Mammary epithelial cell (primary cell): ENCODE measurements at places on chromosomes 5 and 9. TPM values are rescaled to one million over a fixed set of nuclear protein-coding genes. Genes with fewer than 3 reads are reported as not detected.

DNA sequence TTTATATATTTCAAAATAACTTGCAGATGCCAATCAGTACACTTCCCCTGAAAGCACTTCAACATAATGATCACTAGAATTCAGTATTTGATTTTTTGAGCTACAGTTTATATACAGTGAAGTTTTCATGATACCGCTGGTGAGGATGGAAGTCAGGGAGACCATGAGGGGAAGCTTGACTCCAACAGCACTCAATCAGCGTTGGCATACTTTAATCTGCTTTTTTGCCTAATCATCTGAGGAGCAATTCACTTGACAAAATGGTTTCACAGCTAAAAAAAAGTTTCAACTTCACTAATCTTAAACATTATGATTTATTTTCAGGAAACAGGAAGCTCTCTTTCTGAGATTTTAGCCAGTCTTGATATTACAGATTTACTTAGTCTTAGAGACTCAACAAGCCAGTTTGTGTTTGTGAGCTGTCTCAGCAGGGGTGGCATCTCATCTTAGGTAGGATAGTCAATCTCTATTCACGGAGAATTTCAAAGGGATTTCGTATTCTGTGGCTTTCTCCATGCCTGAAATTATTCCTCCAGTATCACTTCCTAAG is 111.4 kb upstream of the ARRDC3 start:
- no peak for DNase-seq

DNA sequence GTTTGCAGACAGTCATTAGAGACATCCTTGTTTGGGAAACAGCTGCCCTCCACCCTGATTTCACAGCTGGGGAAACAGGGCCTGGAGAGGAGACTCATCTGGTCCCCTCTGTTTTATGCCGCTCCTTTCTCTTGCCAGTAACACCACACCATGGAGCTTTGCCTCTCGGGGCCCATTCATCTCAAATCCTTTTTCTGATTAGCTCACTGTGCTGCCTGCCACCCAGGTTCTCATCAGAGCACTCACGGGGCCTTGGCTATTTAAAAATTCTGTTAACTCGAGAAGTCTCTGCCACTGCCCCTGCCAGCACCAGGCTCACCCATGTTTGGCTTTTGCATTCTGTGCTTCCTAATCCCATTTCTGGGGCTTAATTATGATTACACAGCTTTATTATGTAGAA is 36.8 kb upstream of the C5orf58 start:
- no peak for DNase-seq

DNA sequence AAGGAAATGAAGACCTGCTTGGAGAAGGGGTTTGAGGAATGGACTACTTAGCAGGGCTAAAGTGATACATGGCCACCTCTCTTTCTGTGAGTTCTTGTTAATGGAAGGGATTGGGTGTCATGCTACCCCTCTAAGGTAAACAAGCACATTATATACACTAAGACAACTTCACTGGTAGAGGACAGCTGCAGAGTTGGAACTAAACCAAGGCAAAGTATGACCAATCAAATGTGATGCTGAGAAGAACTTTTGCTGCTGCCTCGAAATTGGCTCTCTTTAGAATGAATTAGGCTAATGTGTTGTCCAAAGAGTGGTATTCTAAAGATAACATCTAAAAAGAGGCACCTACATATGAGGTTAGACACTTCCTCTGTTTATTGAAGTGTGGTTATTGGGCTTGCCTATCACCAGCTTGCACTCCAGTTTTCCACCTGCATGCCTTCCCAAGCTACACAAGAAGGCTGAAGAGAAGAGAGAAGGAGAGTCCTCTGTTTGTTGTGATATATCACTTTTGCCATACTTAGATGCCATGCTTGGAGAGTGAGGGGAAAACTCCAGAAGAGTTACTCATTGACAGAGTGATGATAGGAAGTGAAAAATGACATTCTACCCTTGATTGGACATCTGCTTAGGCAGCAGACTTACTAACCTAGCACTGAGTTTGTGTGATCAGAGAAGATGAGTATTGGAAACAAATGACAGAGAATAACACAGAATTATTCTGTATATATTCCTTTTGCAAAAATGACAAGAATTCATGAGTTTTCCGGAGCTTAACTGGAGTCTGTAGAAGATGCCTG is 536.1 kb downstream of the ZNF608 start:
- no peak for DNase-seq

The GAS1 gene
- total RNA-seq = 15.7 TPM

- DNase-seq = no peak
These were observed 62.0 kb downstream of the PSMB7 start for GRCh38 chr9:124353166-124353768.

DNA sequence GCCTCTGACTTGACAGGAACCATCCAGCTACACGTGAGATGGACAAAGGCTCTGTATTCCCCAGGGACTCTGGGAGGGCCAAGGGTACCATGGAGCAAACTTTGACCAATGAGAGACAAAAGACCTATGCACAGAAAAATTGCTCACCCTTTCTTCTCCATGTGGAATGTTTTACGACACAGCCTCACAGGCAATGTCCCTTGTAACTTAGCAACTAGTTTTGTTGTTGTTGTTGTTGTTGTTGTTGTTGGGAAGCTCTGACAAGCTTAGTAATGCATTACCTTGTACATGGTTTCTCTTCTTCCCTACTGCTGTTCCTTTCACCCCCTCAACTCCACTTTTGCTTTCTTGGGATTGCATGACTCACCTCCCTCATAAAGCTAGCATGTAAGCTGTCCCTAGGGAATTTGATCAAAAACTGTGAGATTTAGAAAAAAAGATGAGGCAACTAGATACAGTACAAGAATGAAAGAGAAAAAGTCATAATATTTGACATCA is 550.9 kb downstream of the RAB3C start:
- peak; percentile 37 for DNase-seq

GRCh38 chr5:149658299-149658698 is 71.8 kb upstream of the PPARGC1B start:
- no peak for DNase-seq

DNA sequence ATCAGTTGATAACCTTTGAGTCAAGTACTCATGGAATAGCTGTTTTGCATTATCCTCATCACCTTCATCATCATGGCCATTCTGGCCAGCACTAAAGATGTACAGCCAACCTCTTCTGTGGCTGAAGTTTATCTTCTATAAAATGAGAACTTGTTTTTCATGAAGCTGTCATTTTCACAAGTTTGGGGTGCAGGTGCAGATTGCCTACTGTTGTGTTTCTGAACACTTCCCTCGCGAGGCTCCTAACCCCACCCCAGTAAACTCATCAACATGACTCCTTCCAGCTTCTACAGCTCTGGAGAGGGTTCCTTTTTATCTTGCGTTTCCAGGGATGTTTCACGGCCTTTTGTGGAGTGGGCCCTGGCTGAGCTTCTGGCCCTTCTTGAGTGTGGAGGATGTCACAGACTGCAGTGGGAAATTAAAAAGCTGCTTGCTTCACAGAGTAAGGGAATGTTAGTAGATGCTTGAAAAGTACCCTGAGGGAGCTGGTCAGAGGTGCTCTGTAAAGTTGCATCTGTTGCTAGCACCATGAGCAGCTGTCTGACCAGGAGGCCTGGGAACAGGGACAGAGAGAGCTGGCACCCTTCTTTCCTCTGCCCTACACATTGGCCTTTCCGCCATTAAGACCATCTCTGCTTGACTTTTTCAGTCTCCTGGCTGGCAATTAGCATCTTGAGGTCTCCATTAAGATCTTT is 24.9 kb downstream of the SYK start:
- DNase-seq = no peak

GRCh38 chr9:32877103-32877502 is 93.8 kb downstream of the TMEM215 start:
- DNase-seq = peak; percentile 74

DNA sequence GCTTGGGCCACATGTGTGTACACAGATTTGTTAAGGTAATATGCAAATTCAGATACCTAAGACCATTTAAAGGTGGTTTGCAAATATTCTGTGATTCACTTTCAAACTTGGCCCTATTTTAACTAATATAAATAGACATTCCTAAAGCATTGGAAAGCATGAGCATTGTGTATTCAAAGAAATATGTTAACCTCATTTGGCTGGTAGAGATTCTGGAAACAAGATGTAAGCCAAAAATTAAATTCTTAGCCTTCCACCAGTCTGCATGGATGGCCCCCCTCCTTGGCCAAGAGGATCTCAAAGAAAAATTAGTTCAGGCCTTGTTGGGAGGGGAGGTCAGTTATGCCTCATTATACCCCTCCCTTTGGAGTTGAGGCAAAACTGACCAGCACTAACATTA is 38.7 kb upstream of the C6 start:
- no peak for DNase-seq

- DNase-seq = peak; percentile 39
These were observed 540.2 kb downstream of the CETN3 start for GRCh38 chr5:89869346-89869745.

GRCh38 chr5:132322266-132322665 is 28.1 kb downstream of the SLC22A4 start:
- DNase-seq = no peak

The LHX3 gene
- not detected in 2 replicates for total RNA-seq

GRCh38 chr5:26945901-26946300 is 92.5 kb downstream of the CDH9 start:
- DNase-seq = no peak

The F12 gene
- total RNA-seq = 4.0 and 4.3 TPM in 2 replicates

GRCh38 chr5:169300468-169301385 is at the start of gene SLIT3:
SLIT3 (minus strand) TSS chr5:169301139; CDS start chr5:169300709, 430 bp downstream.
- peak; percentile 86 for DNase-seq

The FOXI1 gene
- not detected in 2 replicates for total RNA-seq

- DNase-seq = no peak
These were observed 114.3 kb upstream of the PUM3 start for GRCh38 chr9:2958219-2958618.

The CTXN3 gene
- not detected in 2 replicates for total RNA-seq

The ADCY2 gene
- not detected for total RNA-seq

DNA sequence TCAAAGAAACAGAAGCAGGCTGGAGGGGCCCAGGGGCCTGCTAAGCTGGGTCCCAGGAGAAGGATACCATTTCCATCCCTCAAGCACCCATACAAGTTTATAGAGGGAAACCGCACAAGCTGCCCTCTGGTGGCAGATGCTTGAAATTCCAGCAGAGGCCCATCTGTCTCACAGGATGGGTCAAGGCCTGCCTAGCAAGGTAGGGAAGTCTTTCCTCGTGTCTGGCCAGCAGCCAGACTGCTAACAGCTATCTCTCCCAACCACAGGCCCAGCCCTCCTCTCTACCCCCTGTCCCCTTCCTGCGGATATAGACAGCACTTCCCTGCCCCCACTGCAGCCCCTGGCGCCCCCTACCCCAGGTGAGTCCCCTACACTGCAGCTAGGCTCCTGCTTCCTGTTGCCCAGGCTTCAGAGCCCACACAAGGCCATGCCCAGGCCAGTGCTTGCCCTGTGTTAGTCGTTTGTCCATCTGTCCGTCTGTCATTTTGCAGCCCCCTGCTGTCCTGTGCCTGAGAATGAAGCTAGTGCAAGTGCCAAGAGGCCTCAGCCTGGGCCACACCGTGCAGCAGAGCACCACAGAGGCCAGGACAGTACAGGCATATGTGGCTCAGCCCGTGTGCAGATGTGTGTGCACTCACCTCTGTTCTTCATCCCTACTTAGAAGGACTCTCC is 26.2 kb downstream of the TCF7 start:
- peak; percentile 86 for DNase-seq

- DNase-seq = no peak
These were observed 234.6 kb downstream of the CACNA1B start for GRCh38 chr9:138112090-138112748.

The AGXT2 gene
- total RNA-seq = not detected in 2 replicates

The LIFR gene
- 4.4 and 7.8 TPM in 2 replicates for total RNA-seq

The DBH gene
- not detected in 2 replicates for total RNA-seq

The BSPRY gene
- total RNA-seq = 0.17 TPM

The ANKRD20A1 gene
- 0.83 TPM for total RNA-seq

GRCh38 chr9:70679845-70680244 is 265.4 kb upstream of the KLF9 start:
- DNase-seq = peak; percentile 10

The IL33 gene
- total RNA-seq = 0.86 and 0.94 TPM in 2 replicates

The CDX1 gene
- total RNA-seq = not detected in 2 replicates

DNA sequence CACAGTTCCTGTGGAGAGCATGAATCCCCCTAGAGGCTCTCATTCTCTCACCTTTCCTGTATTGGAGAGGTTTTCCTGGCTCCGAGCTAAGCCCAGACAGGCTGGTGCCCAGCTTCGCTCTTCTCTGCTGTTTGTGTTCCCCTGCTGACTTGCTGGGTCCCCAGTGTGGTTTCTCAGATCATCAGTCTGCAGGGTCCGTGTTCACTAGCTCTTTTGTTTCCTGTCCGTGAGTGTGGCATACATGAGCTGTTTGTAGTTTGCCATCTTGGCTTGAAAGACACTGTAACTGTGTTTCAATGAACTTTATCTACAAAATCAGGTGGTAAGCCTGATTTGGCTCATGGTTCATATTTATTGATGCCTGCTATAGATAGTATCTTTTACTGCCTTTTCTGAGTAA is 23.8 kb downstream of the LOX start:
- DNase-seq = no peak

- peak; percentile 97 for DNase-seq
These were observed 369.0 kb downstream of the ARHGEF28 start for GRCh38 chr5:73994963-73995362.

DNA sequence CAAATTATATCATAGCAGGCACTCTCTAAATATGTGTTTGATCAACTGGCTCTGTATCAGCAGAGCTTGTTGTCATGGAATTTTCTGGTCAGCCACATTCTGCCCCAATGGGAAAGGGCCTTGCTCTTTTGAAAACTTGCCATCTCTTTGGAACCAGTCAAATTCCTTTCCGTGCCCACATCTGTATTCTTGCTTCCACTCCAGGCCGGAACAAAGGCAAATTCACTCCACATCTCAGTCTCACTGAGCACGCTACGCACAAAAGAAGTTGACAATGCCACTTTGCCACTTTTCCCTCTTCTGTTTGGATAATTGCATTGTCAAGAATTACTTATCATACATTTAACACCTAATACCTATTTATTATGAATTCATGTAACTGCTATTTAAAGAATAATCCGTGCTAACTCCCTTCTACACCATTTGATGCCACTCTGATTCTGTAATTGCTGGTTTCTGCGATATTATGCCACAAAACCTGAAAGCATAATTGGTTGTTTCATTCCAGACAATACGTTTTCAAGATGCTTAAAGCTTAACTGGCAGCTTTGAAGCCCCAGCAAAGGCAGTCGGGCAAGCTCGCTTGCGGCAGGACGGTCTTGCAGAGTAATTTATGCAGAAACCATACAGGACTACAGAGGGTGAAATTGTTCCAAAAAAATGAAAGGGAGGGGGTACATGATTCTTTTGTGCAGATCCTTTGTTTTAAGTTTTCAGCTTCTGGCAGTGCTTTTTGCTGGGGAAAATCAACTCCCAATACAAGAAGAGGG is 277.7 kb downstream of the MSX2 start:
- DNase-seq = no peak

- DNase-seq = peak; percentile 25
These were observed at the start of gene KCNT1 for GRCh38 chr9:135701959-135702721. KCNT1 (plus strand) TSS chr9:135702185; CDS start chr9:135702259, 74 bp downstream.

- DNase-seq = no peak
These were observed 76.4 kb downstream of the MEGF10 start for GRCh38 chr5:127367029-127367428.

DNA sequence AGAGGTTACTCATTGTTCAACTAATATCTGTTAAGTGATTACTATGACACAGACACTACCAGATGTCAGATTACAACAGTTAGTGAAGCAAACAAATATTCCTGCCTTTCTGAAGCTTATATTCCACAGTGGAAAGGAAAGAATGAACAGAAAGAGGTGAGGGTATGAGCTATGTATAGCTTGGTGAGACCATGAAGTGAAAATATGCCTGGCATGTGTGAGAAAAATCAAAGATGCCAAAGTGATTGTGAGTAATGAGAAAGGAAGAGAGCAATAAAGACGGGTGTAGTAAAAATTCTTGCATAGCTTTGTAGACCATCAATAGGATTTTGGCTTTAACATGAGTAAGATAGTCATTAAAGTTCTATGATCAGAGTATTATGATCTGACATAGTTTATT is 734.5 kb upstream of the NUDT12 start:
- no peak for DNase-seq

GRCh38 chr9:69997524-69997923 is 46.1 kb upstream of the MAMDC2 start:
- DNase-seq = no peak
